HT-29 (cell line): ENCODE measurements at places on chromosomes 4 and X. TPM values are rescaled to one million over a fixed set of nuclear protein-coding genes. Genes with fewer than 3 reads are reported as not detected.

The UCP1 gene
- not detected in 2 replicates for total RNA-seq

The ETDA gene
- not detected in 2 replicates for total RNA-seq

The USP17L12 gene
- not detected in 2 replicates for total RNA-seq

The MRFAP1L1 gene
- 41.6 and 43.4 TPM in 2 replicates for total RNA-seq

The TMPRSS11E gene
- total RNA-seq: not detected in 2 replicates

The CPZ gene
- not detected in 2 replicates for total RNA-seq

The TLR6 gene
- total RNA-seq: 0.15 and 0.34 TPM in 2 replicates

The CPE gene
- total RNA-seq: not detected in 2 replicates

The SSX4 gene
- total RNA-seq: not detected in 2 replicates

The MAGEB1 gene
- not detected in 2 replicates for total RNA-seq

The CYP4V2 gene
- total RNA-seq: 4.0 and 5.7 TPM in 2 replicates

The PI4K2B gene
- 14.0 and 14.4 TPM in 2 replicates for total RNA-seq

The SRPX gene
- not detected in 2 replicates for total RNA-seq

The STBD1 gene
- 3.3 and 4.0 TPM in 2 replicates for total RNA-seq

The MAGEB2 gene
- total RNA-seq: not detected in 2 replicates

The IL2 gene
- not detected in 2 replicates for total RNA-seq

The ATOH1 gene
- total RNA-seq: 2.7 and 3.7 TPM in 2 replicates

The SLC25A43 gene
- total RNA-seq: 9.0 and 11.3 TPM in 2 replicates

The PCDH11X gene
- not detected in 2 replicates for total RNA-seq

The TRIM61 gene
- total RNA-seq: not detected in 2 replicates

The HMGN5 gene
- 0.08 and 0.76 TPM in 2 replicates for total RNA-seq

The AREG gene
- total RNA-seq: 156 and 173 TPM in 2 replicates

The TAF7L gene
- not detected in 2 replicates for total RNA-seq

The PPBP gene
- total RNA-seq: not detected in 2 replicates

The SUV39H1 gene
- total RNA-seq: 25.3 and 26.2 TPM in 2 replicates

The HOPX gene
- 3.0 TPM in 2 replicates for total RNA-seq

The FGFR3 gene
- total RNA-seq: 73.4 and 77.0 TPM in 2 replicates

The PCDH19 gene
- not detected in 2 replicates for total RNA-seq

The GSPT2 gene
- not detected in 2 replicates for total RNA-seq

The GLOD5 gene
- total RNA-seq: 0.63 TPM in 1 of 2 replicates, not detected in the other

The CTAG1B gene
- not detected in 2 replicates for total RNA-seq
